ENCODE measurements at places on chromosomes 16 and 17.
A peak's percentile ranks its signal among the peaks of the same experiment; 100 is the strongest.

- no peak for DNase-seq
These were observed 43.1 kb upstream of the SEC14L1 start for GRCh38 chr17:77097631-77098180.

DNA sequence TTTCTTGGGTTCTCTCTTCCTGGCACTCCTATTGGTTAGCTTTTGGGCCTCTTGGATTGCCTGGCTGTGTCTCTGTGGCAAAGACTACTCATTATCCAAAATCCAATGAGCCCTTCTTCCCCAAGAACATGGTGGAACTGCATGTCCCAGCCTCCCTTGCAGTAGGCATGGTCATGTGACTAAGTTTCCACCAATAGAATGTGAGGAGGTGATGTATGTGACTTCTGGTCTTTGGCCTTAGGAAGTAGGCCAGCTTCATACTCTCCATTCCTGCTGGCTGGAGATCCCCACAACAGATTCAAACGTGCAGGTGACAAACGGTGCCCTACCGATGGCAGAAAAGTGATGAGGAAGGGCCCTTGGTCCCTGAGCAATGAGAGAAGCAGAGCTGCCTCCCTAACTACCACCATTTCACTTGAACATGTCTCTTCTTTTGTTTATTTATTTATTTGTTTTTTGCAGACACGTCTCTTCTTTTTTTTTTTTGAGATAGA lies 17.3 kb upstream of the SPN start:
- DNase-seq: no peak

DNA sequence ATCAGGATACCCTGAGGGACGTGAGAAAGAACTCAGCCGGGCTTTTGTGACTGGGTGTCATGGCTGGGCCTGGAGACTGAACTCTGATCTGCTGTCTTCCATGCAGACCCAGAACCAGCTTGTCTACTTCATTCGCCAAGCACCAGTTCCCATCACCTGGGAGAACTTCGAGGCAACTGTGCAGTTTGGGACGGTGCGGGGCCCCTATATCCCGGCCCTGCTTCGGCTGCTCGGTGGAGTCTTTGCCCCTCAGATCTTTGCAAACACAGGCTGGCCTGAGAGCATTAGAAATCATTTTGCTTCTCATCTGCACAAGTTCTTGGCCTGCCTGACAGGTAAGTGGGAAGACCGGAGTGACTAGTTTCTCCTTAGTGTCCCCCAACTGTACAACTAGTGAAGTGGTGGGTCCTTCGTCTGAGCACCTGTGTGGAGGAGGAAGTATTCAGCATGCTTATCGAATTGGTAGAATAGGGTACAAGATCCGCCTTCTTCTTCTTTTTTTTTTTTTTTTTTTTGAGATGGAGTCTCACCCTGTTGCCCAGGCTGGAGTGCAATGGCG lies 15.5 kb downstream of the DNAH2 start:
- DNase-seq: no peak

- no peak for DNase-seq
These were observed 4.2 kb downstream of the MFAP4 start for GRCh38 chr17:19382531-19383444.

GRCh38 chr17:82864713-82865248 lies 25.0 kb upstream of the ZNF750 start:
- no peak for DNase-seq

GRCh38 chr17:31488264-31488981 lies 96.9 kb downstream of the RAB11FIP4 start:
- peak; percentile 50 for DNase-seq

DNA sequence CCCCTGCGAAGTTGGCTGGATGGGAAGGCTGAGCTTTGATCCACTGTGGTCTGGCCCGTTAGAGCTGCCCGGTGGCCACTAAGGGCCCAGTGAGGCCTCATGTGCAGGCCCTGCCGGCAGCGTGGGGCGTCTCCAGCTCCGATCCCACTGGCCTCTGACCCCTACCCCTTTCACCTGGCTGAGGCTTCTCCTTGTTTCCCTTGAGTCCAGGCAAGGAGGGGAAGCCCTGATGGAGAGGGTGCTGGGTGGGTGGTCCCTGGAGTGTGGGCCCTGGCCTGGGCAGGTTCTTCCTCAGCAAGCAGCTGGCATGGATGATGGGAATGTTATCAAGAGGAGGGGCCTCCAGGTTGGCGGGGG lies 356.8 kb downstream of the SEC14L1 start:
- DNase-seq: no peak

- no peak for DNase-seq
These were observed 19.6 kb downstream of the TMC5 start for GRCh38 chr16:19437280-19437679.

- DNase-seq: no peak
These were observed 432.5 kb upstream of the ZFHX3 start for GRCh38 chr16:73480381-73480780.

- no peak for DNase-seq
These were observed 118.9 kb downstream of the AATF start for GRCh38 chr17:37067555-37068111.

DNA sequence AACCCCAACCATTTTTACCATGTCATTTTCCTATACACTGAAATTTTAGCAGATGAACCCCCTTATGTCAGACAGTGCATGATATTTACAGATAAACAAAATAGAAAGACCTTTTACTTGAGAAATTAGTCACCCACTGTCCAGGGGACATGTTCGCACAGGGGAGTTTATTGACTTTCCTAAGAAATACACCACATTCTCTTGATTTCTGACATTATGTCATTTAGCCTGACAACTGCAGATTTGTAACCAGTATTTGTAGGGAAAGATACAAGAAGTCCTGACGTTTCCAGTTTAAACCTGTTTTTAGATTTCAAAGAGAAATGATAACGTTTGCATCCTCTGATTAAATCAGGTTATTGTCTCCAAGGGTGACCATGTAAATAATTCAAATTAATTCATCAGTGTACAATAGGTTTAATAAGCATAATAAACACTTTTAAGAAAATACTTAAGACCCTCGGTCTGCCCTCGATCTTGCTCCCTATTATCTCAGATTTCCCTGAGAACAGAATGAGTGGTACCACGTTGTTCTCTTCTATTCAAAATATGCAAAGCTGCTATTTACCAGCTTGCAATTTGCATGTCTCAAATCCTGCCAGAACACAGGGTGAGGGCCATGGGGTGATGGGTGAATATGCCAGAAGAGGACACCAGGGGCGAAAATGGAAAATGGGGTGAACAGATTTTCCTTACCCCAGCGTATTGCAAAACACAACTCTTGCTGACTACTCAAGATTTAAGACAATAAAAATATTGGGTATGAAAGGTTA lies 2.1 kb upstream of the LYRM9 start:
- no peak for DNase-seq

- no peak for DNase-seq
These were observed 45.0 kb downstream of the KPNA2 start for GRCh38 chr17:68080411-68081150.

GRCh38 chr16:4052801-4053293 lies 63.4 kb downstream of the ADCY9 start:
- DNase-seq: no peak

GRCh38 chr17:13113821-13114525 lies 96.1 kb upstream of the ELAC2 start:
- DNase-seq: no peak

DNA sequence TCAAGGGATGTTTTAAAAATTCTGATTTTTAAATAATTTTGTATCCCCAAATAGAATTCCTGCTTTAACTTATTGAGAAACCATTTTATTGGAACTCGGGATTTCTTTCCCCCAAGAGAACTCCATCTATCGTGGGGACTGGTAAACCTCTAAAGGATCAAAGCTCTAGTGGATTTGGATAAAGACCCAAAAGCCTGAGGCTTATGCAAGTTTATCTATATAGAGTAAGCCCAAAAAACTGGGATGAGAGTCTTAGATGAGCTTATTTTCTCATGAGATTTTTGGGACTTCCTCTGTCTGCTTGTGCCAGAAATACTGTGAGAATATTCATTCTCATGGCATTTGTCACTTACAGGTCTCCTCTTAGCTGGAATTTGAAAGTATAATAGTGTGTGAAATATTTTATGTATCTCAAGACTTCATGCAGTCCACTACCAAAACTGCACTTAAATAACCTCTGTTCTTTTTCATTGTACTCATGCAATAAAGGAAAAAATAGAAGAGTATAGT lies 333.1 kb downstream of the BCAS3 start:
- DNase-seq: no peak

DNA sequence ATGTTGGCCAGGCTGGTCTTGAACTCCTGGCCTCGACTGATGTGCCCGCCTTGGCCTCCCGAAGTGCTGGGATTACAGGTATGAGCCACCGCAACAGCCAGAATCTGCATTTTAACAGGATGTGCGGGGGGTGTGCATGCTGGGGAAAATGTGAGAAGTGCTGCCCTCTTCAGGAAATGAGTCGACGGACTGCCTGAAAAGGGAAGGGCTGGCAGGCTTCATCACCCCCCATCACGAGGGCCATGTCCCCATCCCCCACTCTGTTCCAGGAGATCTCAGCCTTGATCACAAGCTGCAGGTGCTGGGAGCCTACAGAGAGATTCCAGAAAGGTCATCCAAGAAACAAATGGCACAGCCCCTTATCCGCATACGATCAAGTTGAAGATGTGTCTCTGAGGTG lies 195.3 kb upstream of the RPL38 start:
- peak; percentile 19 for DNase-seq

DNA sequence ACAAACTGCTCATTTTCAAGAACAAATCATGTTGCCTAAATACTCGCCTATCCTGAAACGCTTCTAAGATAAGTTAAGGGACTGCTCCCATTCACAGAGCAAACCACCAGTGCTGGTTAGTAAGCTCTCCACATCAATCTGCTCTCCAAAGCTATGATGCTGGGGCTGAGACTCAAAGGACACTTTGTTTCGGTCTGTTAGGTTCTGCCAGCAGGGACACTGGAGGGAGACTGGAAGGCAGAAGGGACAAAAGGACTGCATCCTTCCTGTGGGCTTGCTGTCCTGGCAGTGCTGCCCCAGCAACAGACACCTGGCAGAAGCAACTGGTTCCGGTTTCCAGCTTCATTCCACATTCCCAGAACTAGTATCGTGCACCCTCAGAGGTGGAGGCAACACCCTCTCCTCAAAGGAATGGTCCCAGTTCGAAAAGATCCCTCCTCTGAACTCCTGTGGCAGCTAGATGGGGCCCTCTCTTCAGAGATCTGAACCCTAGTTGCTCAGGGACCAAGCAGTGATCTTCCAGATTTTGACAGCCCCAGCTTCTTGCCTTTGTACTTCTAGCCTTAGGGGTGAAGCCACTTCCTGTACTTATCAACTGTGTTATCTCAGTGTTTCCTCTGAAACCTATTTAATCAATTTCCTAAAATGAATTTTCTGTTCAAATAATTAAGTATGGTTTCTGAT lies 73.4 kb upstream of the GSG1L start:
- no peak for DNase-seq

DNA sequence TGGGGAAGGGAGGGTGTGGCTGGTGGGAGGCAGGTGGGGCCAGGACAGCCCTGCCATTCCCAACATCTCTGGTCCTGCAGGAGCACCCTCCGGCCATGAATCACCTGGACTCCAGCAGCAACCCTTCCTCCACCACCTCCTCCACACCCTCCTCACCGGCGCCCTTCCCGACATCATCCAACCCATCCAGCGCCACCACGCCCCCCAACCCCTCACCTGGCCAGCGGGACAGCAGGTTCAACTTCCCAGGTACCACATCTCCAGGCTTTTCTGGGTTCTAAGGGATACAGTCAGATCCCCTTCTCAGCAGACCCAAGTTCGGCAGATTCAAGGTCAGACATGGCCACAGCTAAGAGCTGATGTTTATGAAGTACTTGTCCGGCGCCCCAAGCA lies 33.8 kb upstream of the LGALS9 start:
- DNase-seq: no peak

- no peak for DNase-seq
These were observed 40.0 kb upstream of the GSE1 start for GRCh38 chr16:85573045-85573695.

DNA sequence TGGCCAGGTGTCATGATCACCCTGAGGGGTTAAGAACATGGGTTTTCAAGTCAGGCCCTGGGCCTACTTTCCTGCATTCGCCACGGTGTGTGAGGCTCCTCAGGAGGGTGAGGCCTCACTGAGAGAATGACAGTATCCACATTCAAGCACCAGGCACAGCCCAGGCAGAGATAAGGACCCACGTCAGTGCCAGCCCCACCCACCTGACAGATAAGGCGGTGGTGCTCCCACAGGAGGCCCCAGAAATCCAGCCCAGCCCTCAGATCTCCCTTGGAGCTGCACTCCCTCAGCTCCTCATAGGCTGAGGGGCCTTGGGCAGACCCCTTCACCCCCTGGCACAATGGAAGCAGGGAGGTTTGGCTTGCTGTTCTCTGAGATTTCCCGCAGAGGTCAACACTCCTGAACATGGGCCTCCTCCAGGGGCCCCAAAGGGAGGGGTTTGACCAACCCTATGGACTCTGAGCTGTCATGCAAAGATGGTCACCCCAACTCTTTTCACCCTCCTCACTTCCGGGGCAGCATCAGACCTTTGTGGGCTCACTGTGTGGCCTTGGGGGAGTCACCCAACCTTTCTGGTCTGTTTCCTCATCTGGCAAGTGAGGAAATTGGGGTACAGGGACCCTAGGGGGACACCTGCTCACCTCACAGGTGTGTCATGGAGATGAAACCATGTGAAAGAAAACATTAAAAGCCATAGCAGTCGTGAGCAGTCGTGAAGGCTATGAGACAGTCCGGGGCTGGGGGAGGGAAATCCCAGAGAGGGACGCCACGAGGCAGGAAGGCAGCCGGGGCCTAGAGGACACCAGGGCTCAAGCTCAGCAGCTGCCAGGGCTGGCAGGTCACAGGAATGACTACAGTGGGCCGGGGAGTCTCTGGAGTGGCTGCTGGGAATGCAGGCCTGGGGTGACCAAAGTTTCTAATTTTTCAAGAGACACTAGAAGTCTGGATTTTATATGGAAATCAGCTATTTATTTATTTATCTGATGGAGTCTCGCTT lies 15.4 kb downstream of the PLLP start:
- no peak for DNase-seq

DNA sequence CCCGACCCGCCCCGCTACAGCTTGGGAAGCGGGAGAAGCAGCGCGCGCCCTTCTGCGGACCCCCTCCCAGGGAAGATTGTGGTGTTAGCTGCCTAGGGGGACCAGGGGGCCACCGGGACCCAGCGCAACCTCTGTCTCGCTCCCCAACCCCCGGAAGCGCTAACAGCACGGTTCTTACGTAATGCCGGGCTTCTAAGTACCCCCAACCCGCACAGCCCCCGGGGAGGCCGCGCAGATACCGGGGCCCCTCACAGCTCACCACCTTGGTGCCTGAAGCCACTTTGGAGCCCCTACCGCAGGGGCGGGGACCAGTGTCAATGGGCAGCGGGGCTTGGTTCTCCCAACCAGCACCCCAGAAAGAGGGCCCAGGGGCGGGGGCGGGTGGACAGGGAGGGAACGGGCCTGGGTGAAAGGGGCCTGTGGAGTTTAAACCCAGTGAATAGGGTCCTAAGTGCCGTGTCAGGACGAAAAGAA lies 348 bp downstream of the MPP2 start:
- DNase-seq: no peak

Measured in stimulated activated CD4-positive, alpha-beta T cell treated with anti-CD3 and anti-CD28 coated beads, Interleukin-2, amount 100 ng/mL, for 24 hours (primary cell).